ENCODE measurements at places on chromosomes 3 and 15.

DNA sequence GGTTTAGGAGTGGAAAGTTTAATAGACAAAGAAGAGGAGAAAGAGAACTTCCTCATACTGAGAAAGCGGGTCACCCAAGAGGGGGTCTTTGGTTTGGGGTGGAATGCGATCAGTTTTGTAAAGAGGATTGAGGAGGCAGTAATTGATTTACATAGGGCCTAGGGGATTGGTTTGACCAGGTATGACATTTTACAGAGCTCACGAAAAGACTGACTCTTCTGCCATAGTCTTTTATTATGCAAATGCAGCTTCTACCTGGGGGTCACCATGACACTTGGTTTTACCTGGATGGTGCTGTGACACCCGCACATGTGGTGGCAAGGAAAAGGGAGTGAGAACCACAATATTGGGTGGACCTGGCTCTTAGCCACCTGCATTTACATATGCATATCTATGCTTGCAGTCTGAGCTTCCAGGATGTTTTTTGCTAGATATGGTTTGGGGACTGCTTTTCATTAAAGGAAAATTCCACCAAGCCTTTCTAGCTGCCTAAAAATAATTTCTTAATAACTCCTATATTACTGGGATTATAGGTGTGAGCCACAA, 6.9 kb upstream of the NME9 start:
- no peak for DNase-seq

DNA sequence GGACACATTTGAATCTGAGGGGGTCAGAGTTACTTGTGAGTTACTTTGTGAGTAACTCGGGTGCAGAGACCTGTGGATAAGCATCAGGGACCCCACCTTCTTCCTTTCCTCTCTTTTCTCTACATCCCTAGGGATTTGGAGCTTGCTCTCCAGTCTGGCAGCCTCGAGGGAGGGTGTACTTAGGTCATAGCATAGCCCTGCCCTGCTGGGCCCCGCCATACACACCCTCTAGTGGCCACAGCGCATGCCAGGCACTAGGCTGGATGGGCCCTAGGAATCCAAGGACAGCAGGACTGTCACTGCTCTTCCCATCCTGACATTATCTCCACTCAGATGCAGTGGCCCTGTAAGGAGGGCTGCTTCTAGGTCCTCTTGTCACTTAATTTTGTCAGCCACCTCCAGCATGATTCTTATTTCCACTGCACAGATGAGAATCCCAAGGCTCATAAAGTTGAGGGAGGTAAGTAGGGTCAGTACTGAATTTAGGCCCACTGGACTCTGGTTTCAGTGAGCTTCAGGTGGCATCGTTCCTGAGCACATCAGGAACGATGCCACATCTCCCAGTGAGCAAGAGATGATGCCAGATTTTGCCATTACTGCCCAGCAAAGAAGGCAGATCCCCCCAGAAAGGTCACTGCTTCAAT, 3.6 kb upstream of the SMAD6 start:
- no peak for DNase-seq

DNA sequence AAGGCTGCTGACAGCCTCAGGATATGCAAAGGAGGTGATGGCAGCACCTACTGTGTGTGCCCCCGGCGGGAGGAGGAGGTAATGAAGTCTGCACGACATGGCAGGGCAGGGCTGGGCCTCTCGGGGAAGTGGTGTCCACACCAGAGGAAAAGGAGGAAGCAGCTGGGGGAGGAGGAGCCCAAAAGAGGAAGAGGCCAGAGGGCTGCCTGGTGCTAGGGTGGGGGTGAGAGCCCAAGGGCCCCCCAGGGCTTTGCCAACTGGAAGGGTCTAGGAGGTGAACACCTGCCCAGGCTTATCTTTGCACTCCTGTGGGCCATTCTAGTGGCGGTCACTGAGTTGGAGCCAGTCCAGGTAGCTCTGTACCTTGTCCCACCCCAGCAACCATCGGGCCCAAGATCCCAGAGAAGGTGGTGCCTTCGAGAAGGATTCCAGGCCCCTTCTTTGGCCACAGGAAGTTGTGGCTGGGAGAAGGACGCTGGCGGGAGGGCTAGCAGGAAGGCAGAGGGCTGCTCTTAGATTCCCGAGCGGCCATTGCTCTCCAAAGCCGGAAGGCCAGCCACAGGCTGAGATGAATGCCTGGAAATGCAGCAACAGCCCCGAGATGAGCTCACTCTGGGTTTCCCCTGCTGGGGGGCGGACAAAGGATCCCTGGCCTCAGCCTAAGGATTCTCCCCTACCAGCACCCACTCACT, 7.0 kb downstream of the GNAI2 start:
- DNase-seq: no peak

DNA sequence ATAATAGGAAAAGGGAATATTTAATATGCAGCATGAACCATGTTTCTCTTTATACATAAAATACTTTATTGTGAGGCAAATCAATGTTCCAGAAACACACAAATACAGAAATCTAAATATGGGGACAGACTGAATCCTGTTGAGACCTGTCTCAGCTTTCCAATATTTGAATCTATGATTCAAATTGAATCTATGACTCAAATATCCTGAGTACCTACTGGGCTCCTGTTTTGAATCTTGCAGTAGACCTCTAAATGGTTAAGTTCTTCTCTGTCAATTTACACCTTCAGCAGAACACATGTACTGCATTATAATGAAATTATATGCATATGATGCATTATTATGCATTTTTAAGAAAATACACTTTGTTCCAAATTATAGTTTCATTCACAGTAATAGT, 143.2 kb upstream of the PLXND1 start:
- DNase-seq: no peak

GRCh38 chr3:143644370-143645089, 203.7 kb downstream of the SLC9A9 start:
- no peak for DNase-seq

- no peak for DNase-seq
These were observed 57.8 kb downstream of the CDC25A start for GRCh38 chr3:48130321-48130904.

DNA sequence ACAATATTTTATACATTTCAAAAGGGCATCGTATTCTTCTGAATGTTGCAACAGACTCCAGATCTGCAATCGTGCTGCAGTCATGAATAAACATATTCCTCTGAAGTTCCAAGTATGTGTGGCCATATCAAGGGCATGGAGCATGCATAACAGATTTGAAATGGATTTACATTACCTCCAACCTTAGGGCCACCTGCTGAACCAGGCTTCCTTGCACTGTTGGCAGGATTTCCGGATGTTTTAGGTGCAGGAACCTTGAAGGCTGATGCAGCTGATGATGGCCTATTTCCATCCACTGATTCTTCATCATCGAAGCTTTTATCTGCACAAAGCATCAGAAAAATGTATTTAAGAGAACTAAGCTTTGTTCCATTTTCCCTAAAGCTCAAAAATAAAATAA, 73.5 kb downstream of the CLASP2 start:
- DNase-seq: no peak

GRCh38 chr3:51974277-51974962, 444 bp upstream of the ABHD14A start:
- DNase-seq: no peak

DNA sequence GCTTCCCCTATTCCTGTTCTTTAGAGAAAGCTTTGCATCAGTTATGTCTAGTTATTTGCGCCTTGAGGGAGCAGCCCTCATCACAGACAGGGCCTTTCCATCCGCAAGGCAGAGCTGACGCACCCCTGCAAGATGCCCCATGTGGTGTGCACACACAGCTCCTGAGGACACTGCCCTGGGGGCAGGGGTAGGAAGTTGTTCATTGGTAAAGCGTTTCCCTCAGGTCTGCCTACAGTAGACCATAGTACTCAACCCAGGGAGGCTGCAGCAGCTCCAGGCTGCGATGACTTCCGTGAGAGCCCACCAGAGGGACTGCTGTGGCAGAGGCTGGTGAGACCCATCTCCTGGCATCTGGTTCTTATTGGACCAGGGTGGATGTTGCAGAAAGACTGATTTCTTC, 55.1 kb upstream of the PLXNA1 start:
- DNase-seq: no peak

DNA sequence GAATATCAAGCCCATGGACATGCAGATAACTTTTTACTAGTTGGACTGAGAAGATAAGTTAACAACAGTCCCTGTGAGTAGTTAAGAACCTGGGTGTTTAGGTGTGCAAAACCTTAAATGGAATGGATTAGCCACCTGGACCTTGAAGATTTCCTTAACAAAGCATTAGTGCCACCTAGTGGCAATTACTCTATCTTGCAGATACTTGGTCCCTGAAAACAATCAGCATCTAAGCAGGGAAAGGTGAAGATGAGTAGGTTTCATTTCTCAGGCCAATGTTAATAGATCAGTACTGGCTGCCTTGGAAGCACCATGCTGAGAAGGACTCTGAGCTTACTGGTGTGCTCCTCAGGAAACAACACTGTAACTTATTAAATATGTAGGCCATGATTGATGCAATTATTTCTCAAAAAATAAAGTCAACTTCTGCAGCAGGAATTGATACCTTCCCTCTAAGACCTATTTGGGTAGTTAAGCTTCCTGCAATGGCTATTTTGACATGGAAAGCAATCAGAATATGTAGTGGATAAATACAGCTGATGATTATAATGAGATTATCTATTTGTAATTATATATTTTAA, 329.4 kb downstream of the TBC1D5 start:
- no peak for DNase-seq
